Activated CD8-positive, alpha-beta T cell treated with anti-CD3 and anti-CD28 coated beads for 36 hours (primary cell): ENCODE measurements at places on chromosomes 11 and 22.

DNA sequence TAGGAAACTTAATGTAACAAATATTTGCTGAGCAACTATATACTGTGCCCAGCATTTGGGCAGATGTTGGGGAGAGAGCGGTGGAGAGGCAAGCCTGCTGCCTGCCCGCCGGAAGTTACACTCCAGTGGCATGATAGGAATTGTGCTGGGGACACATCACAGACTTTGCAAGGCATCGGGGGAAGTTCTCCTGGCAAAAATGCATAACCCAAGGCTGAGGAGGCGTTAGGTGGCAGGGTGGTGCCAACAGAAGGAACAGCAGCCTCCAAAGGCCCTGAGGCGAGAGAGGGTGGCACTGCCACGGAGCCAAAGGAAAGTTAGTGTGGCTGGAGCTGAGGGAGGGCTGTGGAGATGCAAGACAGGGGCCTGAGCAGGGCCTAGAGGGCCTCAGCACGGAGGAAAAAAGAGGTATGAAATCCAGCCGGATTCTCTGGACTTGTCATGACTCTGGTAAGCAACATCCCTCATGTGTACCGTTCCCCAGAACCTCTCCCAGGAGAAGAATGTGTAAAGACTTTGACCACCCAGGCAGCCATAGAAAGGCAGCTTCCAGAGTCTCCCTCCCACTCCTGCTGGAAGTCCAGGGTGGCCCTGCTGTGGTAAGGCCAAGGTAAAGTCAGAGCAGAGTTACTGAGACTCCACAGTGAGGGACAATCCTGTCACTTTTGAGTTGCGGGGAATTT, 76.1 kb upstream of the RAB1B start:
- no peak for DNase-seq

DNA sequence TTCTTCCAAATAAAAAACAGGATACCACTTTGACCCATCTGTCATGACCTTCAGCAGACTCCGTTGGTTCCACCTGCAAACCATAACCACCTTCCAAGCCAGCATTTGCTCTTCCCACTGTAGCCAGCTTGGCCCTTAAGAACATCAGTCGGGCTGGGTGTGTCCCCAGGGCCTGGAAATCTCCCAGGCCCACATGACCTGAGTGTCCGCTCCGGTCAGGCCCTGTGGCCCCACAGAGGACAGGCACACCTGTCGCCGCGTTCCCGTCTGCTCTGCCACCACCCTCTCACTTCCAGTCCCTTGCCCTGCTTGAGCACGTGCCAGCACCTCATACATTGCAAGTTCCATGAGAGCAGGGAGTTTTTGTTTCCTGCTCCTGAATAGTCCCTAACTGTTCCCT, 65.7 kb upstream of the PITPNB start:
- DNase-seq: no peak

DNA sequence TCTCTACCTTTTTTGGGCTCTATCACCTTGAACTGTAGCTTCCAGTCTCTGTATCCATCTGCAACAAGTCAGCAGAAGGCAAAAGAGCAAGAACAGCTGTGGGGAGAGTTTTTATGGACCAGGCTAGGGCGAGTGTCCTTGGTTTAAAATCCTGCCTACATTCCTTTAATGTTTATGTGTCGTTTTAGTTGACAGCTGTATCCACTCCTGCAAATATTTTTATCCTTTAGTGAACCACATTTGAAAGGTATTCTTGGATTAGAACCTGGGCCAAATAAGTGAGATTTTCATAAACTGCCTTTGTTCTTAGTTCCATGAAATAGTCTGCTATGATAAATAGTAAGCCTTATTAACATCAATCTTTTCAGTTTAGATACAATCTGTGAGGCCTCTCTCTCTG, 712.2 kb downstream of the ETS1 start:
- no peak for DNase-seq

DNA sequence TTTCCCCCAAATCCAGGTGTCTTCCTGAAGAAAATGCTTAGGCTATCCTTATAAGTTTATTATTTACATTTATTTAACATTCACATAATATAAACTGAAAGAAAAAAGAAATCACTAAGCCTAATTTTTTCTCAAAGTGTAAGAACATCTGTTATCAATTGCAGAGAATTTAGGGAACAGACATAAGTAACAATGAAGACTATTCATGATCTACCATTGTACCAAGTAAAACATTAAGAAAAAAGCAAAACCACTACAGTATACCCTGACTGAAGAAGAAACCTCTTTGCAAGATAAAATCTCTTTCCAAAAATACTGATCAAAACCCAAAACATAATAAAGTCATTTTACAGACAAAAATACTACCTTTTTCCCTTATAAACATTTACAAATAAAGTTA, 60.5 kb downstream of the NUP98 start:
- no peak for DNase-seq

- DNase-seq: no peak
Measured at GRCh38 chr22:25510876-25511275, 53.6 kb upstream of the GRK3 start.

- DNase-seq: no peak
Measured at GRCh38 chr11:129455101-129455500, 79.5 kb downstream of the BARX2 start.

DNA sequence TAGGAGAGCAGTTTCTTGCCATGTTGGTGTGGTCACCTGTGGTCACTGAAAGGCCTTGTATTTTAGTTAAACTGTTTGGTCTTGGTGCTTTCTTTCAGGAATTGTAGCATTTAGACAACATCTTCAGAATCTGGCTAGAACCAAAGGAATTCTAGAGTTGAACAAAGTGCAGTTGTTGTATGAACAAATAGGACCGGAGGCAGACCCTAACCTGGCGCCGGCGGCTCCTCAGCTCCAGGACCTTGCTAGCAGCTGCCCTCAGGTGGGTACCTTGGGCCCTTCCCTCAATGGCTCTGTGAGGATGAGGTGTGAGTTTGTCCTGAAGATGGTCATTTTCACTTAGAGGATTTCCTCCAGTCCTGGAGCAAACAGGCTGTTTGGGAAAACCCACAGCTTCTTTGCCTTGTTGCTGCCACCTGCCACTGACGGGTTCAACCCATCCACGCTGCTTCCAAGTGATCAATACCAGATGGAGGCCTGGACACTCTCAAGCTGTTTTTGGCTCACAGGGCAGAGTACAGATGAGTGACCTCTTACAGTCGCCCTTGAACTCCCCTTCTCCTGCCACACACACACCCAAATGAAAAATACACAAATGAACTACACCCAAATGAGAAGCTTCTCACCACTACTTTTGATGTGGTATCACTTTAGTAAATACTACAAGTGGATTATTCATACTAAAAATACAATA, 45.2 kb downstream of the PPP2R1B start:
- no peak for DNase-seq

DNA sequence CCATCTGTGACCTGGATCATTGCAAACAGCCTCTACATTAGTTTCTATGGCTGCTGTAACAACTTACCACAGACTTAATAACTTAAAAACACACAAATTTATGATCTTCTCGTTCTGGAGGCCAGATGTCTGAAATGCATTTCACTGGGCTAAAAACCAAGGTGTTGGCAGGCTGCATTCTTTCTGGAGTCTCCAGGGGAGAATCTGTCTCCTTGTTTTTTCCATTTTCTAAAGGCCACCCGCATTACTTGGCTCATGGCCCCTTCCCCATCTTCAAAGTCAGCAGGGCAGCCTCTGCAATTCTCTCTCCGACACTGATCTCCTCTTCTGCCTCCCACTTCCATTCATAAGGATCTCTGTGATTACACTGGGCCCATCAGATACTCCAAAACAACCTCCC, 11.6 kb downstream of the SCGB1A1 start:
- no peak for DNase-seq

- no peak for DNase-seq
Measured at GRCh38 chr11:119126675-119127268, 5.4 kb downstream of the HINFP start.

DNA sequence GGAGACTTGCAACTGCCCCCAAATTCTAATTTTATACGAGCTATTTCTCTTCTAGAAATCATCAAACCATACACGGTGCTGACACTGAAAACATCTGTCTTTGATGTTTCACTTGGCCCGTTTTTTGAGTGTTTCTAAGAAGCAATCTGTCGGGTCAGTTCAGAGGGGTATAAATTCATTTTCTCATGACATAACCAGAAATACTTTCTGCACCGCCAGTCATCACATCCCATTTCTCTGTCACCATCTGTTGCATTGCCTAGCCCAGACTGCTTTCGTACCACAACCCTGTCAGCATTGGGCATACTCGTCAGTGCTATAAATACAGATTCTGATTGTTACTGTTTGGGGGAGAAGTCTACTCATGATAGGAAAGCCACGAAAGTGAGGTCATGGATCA, 63.1 kb upstream of the CCDC90B start:
- DNase-seq: no peak

DNA sequence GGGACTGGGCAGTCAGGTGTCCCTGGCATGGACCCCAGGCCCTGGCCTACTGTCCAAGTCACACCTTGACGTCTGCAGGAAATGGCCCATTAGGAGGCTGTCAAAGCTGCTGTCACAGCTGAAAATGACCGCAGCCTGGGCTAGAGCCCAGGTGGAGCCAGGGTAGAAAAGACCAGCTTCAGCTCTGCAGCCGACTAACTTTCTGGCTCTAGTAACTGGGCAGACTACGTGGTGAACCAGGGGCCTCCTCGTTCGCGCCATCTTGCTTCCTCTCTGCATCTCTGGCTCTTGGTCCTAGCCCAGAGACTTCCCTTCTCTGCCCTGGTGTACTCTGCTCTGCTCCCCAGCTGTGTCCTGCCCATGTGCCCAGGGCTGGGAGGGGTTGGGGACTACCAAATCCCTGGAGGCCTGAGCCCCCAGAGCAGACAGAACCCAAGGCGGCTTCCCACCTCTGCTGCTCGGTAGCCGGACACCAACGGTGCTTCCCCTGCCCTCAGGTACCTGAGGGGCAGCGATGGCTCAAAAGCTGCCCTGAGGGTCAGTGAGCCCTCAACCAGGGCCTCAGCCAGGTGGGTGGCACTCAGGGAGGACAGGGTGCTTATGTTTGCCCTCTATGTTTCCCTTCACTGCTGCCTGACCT, 19.7 kb downstream of the SART1 start:
- DNase-seq: no peak

GRCh38 chr11:47317064-47317828, 35.3 kb downstream of the MYBPC3 start:
- no peak for DNase-seq

DNA sequence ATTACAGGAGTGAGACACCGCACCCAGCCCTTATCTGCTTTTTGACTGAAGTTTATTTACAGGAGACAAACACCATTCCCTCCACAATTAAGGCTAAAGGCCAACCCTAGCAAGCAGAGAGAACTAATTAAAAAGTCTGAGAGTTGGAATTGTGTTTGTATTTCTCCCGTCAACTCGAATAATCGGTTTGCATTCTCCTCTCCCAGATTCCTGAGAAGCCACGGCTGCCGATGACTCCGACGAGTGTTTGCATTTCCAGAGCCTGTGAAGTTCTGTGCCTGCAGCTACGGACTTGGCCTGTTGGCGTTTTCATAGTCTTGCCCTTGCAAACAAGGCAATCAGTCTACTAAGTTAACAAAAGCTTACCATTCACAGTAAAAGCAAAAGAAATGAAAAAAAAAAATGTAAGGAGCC, 73.2 kb upstream of the NUP50 start:
- DNase-seq: no peak
